Hippocampal formation (tissue), 2 donors: ENCODE measurements at places on chromosomes 1 and 21.

- DNase-seq = no peak
These were observed 36.0 kb downstream of the SIPA1L2 start for GRCh38 chr1:232593717-232594502.

DNA sequence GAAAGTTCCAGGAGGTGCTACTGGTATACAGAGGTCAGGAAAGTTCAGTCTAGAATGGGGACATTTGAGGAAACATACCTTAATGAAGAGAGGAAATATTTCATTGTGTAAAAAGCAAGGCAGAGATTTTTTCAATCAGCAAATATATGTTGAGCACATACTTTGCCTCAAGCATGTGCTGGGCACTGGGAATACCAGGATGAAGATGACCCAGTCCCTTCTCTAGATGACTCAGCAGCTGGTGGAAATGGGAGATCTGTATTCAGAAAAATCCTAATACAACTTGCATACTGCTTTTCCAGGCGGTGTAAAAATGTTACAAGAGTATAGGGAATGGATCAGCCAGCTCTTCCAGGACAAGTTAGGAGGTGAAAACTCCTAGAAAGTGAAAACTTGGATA, 229.3 kb downstream of the FGGY start:
- DNase-seq = no peak

DNA sequence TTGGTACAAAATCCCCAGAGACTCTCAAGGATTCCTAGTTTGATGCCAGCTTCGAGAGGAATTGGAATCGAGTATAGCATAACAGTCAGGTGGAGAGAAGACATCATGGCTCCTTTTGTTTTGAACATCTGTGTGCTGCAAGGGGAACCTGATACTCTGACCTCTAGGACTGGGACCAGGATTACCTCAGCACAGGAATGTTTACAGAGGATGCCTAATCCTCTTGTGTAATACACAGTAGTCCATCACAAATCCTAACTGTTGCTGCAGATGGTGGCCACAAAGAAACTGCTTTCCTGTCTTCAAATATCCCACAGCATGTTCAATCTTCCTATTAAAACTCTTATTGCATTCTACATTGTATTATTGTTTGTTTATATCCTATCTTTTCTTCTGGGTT, 111.8 kb upstream of the PRMT6 start:
- no peak for DNase-seq

DNA sequence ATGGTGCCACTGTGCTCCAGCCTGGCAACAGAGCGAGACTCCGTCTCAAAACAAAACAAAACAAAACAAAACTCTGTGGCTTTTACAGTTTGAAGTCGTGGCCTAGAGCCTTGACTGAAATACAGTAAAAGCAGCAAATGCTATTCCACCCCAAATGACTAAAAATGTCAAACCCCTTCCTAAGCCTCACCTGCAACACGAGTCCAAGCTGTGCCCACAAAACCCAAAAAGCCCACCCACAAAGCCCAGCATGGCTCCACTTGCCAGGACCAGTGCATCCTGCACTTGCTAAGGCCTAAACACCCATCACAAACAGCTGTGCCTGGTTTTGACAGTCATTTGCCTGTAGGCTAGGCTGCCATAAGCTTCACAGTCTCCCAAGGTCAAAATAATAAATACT, 21.3 kb downstream of the VAV3 start:
- DNase-seq = no peak

- DNase-seq = no peak
These were observed 75.7 kb downstream of the ENAH start for GRCh38 chr1:225577241-225577640.

DNA sequence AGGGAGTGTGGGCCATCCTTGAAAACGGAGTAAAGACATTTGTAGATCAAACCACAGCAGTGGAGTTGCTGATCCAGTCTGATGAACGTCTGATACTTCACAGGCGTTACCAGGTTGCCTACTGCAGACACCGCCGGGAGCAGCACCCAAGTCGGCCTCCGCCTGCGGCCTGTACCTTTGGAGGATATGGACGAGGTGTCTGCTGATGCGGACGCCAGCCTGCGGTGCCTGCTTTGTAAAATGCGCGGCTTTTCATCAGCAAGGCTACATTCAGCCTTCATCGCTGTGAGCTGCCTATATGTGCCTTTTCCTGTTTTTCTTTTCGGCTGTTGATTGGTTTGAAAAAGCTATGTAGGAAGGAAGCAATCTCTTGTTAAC, 16.0 kb downstream of the SLX9 start:
- no peak for DNase-seq

- DNase-seq = no peak
These were observed 1.6 kb upstream of the LEFTY2 start for GRCh38 chr1:225942574-225942973.

DNA sequence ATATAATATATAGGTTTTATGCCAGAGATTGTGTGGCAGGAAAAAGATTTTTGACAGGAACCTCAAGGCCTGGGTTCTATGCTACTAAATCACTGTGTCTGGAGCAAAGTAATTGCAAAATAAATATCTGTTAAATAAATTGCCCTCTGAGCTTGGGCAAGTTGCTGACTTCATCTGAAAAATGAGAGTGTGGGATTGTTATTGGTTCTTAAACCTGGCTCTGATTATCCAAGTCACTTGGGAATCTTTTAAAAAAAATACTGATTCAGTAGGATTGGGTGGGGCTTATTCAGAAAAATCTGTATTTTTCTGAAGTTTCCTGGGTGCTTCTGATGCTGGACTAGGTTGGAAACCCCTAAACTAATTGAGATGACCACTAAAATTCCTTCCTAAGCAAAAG, 174.1 kb upstream of the SGIP1 start:
- no peak for DNase-seq

DNA sequence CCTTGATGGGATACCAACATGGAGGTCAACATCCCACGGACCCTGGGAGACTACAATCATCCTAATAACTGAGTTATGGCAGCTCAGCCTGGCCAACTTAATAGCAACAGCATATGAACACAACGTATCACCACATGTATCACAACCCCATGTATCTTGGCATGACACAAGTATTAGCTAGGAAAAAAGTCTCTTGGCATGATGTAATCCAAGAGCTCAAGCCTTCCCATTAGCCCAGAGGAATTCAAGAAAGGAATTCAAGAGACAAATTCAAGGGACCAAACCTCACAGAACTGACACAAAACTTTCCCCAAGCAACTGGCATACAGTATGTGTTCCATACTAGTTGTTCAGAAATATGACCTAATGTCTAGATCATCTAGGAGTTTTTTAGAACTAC, 100.9 kb upstream of the HMGB4 start:
- DNase-seq = no peak

DNA sequence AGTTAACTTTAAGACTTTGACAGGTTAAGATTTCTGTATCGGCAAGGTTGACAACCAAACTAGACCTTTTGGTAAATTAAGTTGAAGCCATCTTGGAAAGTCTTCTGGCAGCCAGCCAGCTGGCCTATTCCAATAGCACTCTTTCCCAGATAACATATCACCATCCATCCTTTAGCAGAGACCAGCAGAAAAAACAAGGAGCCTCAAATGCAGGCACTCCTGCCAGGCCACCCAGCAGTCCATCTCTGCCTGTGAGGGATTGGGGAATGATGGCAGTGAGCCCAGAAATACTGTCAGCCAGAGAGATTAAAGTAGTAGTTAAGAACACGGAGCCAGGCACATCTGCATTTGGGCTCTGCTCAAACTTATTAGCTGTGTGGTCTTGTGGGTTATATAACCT, 19.4 kb downstream of the ZBTB40 start:
- no peak for DNase-seq

DNA sequence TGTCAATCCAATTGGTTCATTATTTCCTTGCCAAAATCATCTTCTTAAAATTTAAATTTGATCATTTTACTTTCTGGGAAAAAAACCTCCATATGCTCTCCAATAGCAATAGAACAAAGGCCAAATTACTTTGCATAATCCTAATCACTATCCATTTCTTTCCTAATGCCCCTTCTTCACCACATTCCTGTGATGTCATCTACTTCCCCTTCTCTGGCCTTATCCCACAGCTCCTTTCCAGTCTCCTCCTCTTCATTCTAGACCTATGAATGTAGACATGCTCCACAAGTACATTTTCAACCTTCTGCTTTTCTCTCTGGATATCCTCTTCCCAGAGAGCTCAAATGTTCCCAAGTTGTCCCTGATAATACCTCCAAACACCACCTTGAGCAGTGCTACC, 216.6 kb downstream of the MRPL39 start:
- DNase-seq = no peak

GRCh38 chr1:96997717-96998116, 276.1 kb downstream of the PTBP2 start:
- DNase-seq = no peak

DNA sequence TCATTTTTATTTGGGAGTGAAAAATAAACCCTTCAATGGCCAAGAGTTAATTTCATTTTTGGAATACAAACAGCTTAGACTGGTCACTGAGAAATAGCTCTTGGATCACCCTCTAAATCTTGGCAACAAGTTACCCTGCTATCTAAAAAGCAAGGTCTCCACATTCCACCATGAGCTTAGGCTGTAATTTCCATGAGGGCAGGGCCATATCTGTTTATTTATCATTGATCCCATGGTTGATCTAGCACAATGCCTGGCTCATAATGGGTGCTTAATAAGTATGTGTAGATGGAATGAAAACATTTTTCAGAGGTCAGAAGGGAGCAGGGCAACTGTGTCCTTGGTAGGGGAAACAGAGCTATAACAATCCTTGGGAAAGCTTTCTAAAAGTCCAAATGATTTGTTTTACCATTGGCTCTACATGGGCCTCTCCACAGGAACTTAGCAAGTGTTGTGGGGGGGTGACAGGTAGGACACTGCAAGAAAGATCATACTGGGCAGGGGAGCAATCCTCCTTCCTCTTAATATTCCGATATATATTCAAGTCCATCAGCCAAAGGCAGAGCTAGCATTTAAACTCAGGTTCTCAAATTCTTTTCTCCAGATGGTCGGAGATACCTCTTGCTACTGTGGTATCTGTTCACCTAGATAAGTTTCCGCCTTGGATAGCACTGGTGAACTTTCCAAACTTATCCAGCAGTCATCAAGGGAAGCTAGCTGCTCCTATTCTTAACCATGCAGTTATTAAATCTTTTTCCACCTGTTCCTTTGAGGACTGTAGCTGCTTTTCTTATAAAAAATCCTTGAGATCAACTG, 53.1 kb upstream of the PTCH2 start:
- no peak for DNase-seq

DNA sequence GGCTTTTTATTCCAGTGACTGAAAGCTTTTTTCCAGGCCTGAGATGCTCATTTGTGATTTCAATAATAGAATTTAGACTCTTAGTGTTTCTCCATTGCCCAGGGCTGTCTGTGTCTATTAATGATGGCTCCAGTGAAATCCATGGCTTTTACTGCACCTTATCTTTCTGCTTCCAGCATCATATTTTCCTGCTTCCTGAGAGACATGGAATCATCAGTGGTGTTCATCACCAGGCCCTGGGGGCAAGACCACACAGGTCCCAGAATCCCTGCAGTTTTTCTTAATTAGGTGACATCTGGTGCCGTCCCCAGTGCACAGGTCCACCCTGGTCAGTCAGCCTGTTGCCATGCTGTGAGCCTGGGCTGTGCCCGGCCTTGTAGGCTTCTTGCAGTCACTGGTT, 15.5 kb downstream of the NT5C1A start:
- DNase-seq = no peak

DNA sequence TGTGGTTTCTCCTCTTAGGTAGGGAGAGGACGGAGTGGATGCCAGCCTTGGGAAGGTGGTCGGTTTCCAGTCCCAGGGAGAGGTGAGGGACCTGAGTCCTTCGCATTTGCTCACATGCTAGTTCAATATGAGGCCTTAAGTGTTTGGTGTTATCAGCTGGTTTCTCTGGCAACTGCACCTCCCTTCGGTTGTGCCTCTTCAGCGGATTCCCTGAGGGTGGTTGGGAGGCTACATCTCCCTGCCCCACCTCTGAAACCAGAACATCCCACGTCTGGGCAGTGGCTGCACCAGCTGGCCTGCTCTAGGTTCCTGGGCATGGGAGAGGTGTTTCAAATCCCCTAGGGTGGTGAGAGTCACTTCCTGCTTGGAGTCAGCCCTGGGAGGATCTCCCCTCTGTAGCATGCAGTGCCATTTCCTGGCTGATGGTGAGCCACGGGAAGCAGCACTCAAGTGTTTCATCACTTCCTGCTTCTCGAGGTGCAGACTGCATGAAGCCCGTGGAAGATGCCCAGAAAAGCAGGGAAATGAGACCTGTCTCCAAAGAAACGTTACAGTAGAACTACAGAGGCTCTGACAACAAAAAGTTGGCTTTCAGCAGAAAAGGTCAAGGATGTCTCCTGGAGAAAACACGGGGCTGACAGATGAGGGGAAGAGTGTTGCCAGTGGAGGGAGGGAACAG, 4.5 kb downstream of the TMEM125 start:
- DNase-seq = no peak

GRCh38 chr1:28855046-28855445, 43.1 kb downstream of the OPRD1 start:
- DNase-seq = no peak

- DNase-seq = no peak
These were observed 83.7 kb downstream of the PROX1 start for GRCh38 chr1:214071469-214071868.

GRCh38 chr1:229323885-229324553, 18.8 kb downstream of the CCSAP start:
- no peak for DNase-seq

DNA sequence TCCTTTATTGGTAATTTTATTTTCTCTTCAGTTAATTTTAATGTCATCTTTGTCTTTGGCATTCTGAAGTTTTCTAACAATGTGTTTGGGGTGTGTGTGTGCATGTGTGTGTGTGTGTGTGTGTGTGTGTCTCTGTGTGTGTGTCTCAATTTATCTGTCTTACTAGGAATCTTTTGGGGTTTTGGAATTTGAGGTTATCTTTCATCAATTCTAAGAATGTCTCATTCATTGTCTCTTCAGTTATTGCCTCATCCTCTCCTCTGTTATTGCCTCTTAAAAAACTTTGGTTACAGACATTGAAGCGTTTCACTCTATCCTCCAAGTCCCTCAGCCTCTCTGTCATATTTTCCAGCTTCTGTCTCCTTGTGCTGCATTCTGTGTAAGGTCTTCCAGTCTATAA, 18.1 kb upstream of the SAMD13 start:
- no peak for DNase-seq

GRCh38 chr1:90911353-90911752, 110.5 kb downstream of the ZNF644 start:
- DNase-seq = no peak

GRCh38 chr1:62228136-62228882, 33.7 kb downstream of the L1TD1 start:
- DNase-seq = no peak

DNA sequence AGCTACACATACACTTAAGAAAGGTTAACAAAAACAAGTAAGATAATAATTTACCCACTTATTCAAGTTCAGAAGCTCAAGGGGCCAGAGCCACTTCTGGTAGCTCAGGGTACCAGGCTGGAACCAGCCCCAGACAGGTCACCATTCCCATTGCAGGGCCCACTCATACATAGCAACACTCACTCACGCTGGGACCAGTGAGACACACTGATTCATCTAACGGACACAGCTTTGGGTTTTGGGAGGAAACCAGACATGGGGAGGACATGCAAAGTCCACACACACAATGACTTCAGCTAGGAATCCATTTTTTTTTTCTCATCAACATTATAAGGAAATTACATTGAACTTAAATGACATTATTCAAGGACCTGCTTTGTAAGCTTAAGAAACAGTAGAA, 169.1 kb downstream of the ZC3H11B start:
- DNase-seq = no peak

- no peak for DNase-seq
These were observed 1.1 kb downstream of the IGSF3 start for GRCh38 chr1:116666187-116667077.

- DNase-seq = no peak
These were observed 206.3 kb downstream of the HS2ST1 start for GRCh38 chr1:87120779-87121178.

GRCh38 chr1:11156963-11157362, 32.2 kb upstream of the ANGPTL7 start:
- no peak for DNase-seq
